ENCODE measurements at places on chromosomes 5 and 9. TPM values are rescaled to one million over a fixed set of nuclear protein-coding genes. Genes with fewer than 3 reads are reported as not detected.

Gene ALDOB
- total RNA-seq = not detected

Gene FBP1
- total RNA-seq = not detected

Gene TRPM6
- not detected for total RNA-seq

Gene TMEM215
- total RNA-seq = not detected

Gene IL3
- total RNA-seq = not detected

Gene C5
- total RNA-seq = 2.4 TPM

Gene GDNF
- 5.8 TPM for total RNA-seq

Gene FRMPD1
- total RNA-seq = not detected

Gene MAP3K1
- 18.8 TPM for total RNA-seq

Gene HIGD2A
- total RNA-seq = 84.7 TPM

DNA sequence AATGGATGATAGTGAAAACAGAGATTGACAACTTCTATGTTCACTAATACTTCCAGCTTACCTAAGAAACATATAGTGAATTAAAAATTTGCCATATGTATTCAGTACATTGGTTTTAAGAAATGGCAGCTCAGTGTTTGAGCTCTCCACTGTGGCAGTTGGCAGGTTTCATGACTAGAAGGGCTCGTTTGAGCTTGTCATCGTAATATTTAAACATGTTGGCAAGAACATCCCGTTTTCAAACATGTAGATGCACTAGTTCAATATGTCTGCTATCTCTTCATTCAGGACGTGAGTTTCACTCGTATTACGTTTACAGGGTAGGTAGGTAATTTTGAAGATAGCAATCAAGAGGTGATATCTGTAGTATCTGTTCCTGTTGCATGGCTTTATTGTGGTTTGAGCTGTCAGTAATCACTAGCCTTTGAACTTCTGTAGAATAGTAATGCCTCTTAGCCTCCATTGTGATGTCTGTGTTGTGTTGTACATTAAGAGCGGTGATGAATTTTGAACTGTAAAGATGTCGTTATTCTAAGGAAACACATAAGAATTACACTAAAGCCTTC, 74.8 kb downstream of the NLN start:
- H3K27me3 ChIP-seq = no peaks in the 10 kb centered on the region
- peaks cover 30% of the 10 kb centered on the region for H3K4me1 ChIP-seq
- no peaks in the 10 kb centered on the region for H3K36me3 ChIP-seq

- H3K36me3 ChIP-seq = no peaks in the 10 kb centered on the region
- peak; percentile 50 for DNase-seq
- H3K27me3 ChIP-seq = no peaks in the 10 kb centered on the region
- H3K4me3 ChIP-seq = no peak overlapping the region
Observed at GRCh38 chr5:135739383-135739981, 95.0 kb upstream of the SLC25A48 start.

GRCh38 chr9:14246951-14247350, 67.0 kb downstream of the NFIB start:
- no peaks in the 10 kb centered on the region for H3K27me3 ChIP-seq
- no peak overlapping the region for H3K4me3 ChIP-seq
- no peak for DNase-seq
- H3K36me3 ChIP-seq = no peaks in the 10 kb centered on the region
- H3K4me1 ChIP-seq = peaks cover 36% of the 10 kb centered on the region
- H3K27ac ChIP-seq = peak overlapping the region; percentile 89

DNA sequence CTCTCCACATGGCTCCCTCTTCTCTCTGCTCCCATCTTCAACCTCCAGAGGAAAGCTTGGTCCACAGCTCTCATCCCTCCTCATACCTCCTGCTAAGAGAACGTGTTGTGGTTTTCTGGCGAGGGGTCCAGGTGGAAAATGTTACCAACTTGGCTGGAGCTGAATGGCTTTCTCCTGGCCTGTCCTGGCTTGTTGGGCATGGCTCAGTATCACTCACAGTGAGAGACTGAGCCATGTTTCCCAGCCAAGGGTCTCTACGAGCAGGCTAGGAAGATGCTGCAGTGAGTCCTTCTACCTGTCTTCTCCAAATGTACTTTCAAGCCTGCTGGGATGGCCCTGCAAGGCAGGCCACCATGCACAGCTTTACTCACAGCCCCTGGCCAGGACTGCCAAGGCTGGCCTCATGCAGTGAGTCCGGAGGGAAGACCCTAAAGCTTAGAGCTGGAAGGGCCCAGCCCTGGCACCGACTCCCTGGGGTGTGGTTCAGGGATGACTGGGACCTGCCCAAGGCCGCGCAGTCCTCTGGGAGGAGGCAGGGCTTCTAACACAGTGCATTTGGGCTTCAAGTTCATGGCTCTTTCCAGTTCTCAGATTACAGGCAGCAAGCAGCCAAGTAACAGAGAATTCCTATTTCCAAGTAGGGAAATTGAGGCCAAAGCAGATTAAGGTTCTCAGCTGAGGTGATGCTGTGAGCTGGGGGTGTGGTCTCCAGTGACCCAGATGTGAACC, 59.5 kb downstream of the COL27A1 start:
- H3K4me3 ChIP-seq = no peak overlapping the region
- H3K27ac ChIP-seq = no peak overlapping the region
- peaks cover 4% of the 10 kb centered on the region for H3K36me3 ChIP-seq
- H3K27me3 ChIP-seq = no peaks in the 10 kb centered on the region

GRCh38 chr5:17217493-17218352, at the start of gene BASP1:
TSS of gene BASP1 (plus strand) at chr5:17217631. CDS start at chr5:17275217, 57,586 bp downstream.
- H3K36me3 ChIP-seq = peaks cover 44% of the 10 kb centered on the region
- DNase-seq = peak; percentile 96
- H3K4me3 ChIP-seq = peak within 1 kb of the TSS; percentile 98
- H3K4me1 ChIP-seq = peaks cover 43% of the 10 kb centered on the region
- no peaks in the 10 kb centered on the region for H3K27me3 ChIP-seq

GRCh38 chr5:68285075-68285840, 69.7 kb downstream of the PIK3R1 start:
- H3K27me3 ChIP-seq = no peaks in the 10 kb centered on the region
- no peak for DNase-seq
- H3K36me3 ChIP-seq = peaks cover 36% of the 10 kb centered on the region
- peaks cover 4% of the 10 kb centered on the region for H3K4me1 ChIP-seq
- no peak overlapping the region for H3K27ac ChIP-seq
- H3K4me3 ChIP-seq = no peak overlapping the region

- 0 out of 2 replicates have a peak overlapping the region, but pooled peaks have one; percentile 0 for H3K27ac ChIP-seq
- H3K36me3 ChIP-seq = peaks cover 4% of the 10 kb centered on the region
- DNase-seq = peak; percentile 82
- no peaks in the 10 kb centered on the region for H3K27me3 ChIP-seq
Observed at GRCh38 chr9:93098236-93098946, 2.4 kb downstream of the CARD19 start.

DNA sequence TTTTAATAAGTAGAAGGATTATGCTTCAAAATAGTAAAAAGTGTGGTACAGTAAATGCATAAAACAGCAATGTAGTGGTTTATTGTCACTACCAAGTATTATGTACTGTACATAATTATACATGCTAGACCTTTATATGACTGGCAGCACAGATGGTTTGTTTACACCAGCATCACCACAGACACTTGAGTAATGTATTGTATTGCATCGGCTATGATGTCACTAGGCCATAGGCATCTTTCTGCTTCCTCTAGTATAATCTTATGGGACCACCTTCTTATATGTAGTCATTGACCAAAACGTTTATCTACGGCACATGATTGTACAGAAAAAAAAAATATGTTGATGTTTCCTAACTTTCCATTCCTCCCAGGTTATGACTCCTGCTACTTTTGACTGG, 31.9 kb upstream of the SSBP2 start:
- no peaks in the 10 kb centered on the region for H3K36me3 ChIP-seq
- no peaks in the 10 kb centered on the region for H3K27me3 ChIP-seq
- no peak for DNase-seq
- H3K4me1 ChIP-seq = peaks cover 14% of the 10 kb centered on the region

- H3K4me1 ChIP-seq = peaks cover 17% of the 10 kb centered on the region
- no peak for DNase-seq
- no peak overlapping the region for H3K4me3 ChIP-seq
- no peaks in the 10 kb centered on the region for H3K27me3 ChIP-seq
- no peak overlapping the region for H3K27ac ChIP-seq
Observed at GRCh38 chr9:124871156-124871561, 9.2 kb downstream of the ARPC5L start.

- DNase-seq = no peak
- no peaks in the 10 kb centered on the region for H3K27me3 ChIP-seq
- no peak overlapping the region for H3K4me3 ChIP-seq
- H3K4me1 ChIP-seq = peaks cover 33% of the 10 kb centered on the region
Observed at GRCh38 chr5:169971780-169972179, 8.5 kb downstream of the INSYN2B start.

DNA sequence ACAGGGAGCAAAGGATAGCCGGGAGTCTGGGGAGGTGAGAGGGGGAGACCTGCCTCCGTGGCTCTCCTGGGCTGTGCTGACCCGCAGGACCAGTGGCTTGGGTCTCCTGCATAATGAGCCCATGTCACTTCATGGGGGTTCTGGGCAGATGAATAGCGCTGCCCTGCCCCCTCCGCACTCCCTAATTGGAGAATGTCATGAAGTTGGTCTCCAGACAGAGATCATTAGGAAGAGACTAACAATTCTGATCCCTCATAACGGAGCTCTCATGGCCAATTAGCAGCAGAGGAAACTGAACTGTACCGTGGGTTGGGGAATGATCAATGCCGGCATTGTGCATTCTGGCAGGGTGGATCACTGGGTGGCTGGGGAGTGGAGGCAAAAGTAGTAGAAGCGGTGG, 186.1 kb downstream of the FSTL4 start:
- H3K27ac ChIP-seq = no peak overlapping the region
- H3K36me3 ChIP-seq = no peaks in the 10 kb centered on the region
- peaks cover 6% of the 10 kb centered on the region for H3K4me1 ChIP-seq
- H3K4me3 ChIP-seq = no peak overlapping the region
- peaks cover 23% of the 10 kb centered on the region for H3K27me3 ChIP-seq

GRCh38 chr9:79384091-79384490, 187.7 kb upstream of the TLE4 start:
- peaks cover 11% of the 10 kb centered on the region for H3K4me1 ChIP-seq
- no peaks in the 10 kb centered on the region for H3K36me3 ChIP-seq
- no peaks in the 10 kb centered on the region for H3K27me3 ChIP-seq
- H3K27ac ChIP-seq = no peak overlapping the region
- no peak for DNase-seq

- peaks cover 6% of the 10 kb centered on the region for H3K27me3 ChIP-seq
- H3K36me3 ChIP-seq = no peaks in the 10 kb centered on the region
- H3K4me3 ChIP-seq = no peak within 1 kb of the TSS
- DNase-seq = no peak
- no peak within 1 kb of the TSS for H3K27ac ChIP-seq
Observed at GRCh38 chr5:157180374-157181264, at the start of gene ITK. TSS of gene ITK (plus strand) at chr5:157180840. CDS start at chr5:157180978, 138 bp downstream.

- no peaks in the 10 kb centered on the region for H3K36me3 ChIP-seq
- no peak for DNase-seq
- no peaks in the 10 kb centered on the region for H3K27me3 ChIP-seq
- H3K4me3 ChIP-seq = no peak overlapping the region
- no peak overlapping the region for H3K27ac ChIP-seq
Observed at GRCh38 chr5:119329666-119330065, 26.2 kb upstream of the TNFAIP8 start.

GRCh38 chr5:128572930-128573319, 34.9 kb upstream of the FBN2 start:
- no peak for DNase-seq
- no peak overlapping the region for H3K4me3 ChIP-seq
- H3K4me1 ChIP-seq = no peaks in the 10 kb centered on the region
- H3K27ac ChIP-seq = no peak overlapping the region

DNA sequence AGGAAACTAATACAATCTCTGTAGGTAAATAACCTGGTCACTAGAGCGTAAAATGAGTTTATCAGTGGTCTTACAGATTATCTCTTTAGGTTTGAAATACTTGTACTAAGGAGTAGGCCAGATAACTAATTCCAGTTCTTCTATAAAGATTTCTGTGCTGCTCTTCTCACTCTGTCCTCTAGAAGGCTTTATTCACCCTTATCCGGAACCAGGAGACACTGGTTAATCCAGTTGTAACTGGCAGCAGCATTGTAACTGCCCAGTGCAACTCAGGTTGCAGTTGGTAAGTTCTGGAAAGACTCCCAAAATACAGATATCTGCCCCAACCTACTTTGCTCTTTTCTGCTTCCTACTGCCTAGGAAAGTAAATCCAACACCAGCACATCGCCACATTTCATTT, 19.8 kb downstream of the C5orf22 start:
- H3K4me3 ChIP-seq = no peak overlapping the region
- no peaks in the 10 kb centered on the region for H3K36me3 ChIP-seq
- no peak overlapping the region for H3K27ac ChIP-seq
- no peak for DNase-seq
- no peaks in the 10 kb centered on the region for H3K4me1 ChIP-seq
- no peaks in the 10 kb centered on the region for H3K27me3 ChIP-seq

DNA sequence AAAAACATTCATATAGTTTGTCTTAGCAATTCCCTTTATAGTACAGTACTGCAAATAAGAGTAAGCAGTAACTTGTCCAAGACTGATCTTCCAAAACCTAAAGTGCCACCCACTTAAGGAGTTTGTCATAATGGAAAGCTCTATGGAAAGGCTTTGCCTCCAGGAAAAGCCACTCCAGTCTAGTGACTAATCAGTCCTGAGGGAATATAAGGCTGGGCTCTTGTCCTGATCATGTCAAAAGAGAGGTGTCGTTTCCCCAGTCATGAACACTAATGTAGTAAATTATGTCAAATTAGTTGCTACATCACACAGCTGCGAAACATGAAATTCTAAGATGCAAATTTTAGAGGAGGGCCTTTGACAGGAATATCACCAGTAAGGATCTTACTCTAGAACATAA, 271.6 kb downstream of the GABRB2 start:
- H3K27me3 ChIP-seq = no peaks in the 10 kb centered on the region
- no peak overlapping the region for H3K4me3 ChIP-seq
- H3K36me3 ChIP-seq = no peaks in the 10 kb centered on the region
- no peaks in the 10 kb centered on the region for H3K4me1 ChIP-seq
- no peak for DNase-seq

DNA sequence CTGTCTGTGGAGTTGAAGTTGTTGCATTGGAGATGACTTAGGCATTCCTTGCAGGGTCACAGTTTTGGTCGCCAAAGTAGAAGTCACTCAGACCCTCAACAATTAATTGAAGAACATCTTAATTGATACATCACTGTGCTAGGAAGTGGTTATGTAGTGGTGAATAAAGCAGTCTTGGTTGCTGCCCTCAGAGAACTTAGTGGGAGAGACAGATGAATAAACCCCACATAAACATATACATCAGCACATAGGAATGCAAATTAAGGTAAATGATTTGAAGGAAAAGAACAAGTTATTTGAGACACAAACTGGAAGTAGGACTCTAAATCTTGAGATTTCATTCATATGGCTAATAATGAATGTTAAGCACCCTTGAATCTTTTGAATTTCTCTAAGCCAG, 25.7 kb downstream of the FAM174A start:
- H3K36me3 ChIP-seq = no peaks in the 10 kb centered on the region
- DNase-seq = no peak
- no peaks in the 10 kb centered on the region for H3K27me3 ChIP-seq

GRCh38 chr5:171476701-171477100, 57.3 kb downstream of the FGF18 start:
- H3K27ac ChIP-seq = no peak overlapping the region
- H3K36me3 ChIP-seq = no peaks in the 10 kb centered on the region
- no peaks in the 10 kb centered on the region for H3K4me1 ChIP-seq
- no peaks in the 10 kb centered on the region for H3K27me3 ChIP-seq
- H3K4me3 ChIP-seq = no peak overlapping the region

GRCh38 chr5:132688536-132689339, 14.9 kb downstream of the IL4 start:
- H3K27ac ChIP-seq = no peak overlapping the region
- 0 out of 2 replicates have a peak, but pooled peaks cover 3% of the 10 kb centered on the region for H3K36me3 ChIP-seq
- no peaks in the 10 kb centered on the region for H3K27me3 ChIP-seq
- DNase-seq = no peak
- no peaks in the 10 kb centered on the region for H3K4me1 ChIP-seq

GRCh38 chr5:151092762-151093161, 11.9 kb upstream of the TNIP1 start:
- H3K27ac ChIP-seq = peak overlapping the region; percentile 95
- H3K36me3 ChIP-seq = no peaks in the 10 kb centered on the region
- H3K4me3 ChIP-seq = no peak overlapping the region
- peaks cover 49% of the 10 kb centered on the region for H3K4me1 ChIP-seq
- peak; percentile 84 for DNase-seq

Data from SJSA1 (cell line).